ENCODE measurements at places on chromosomes 4 and X. TPM values are rescaled to one million over a fixed set of nuclear protein-coding genes. Genes with fewer than 3 reads are reported as not detected.

SASH3 gene
- total RNA-seq: 166 TPM

ASB11 gene
- total RNA-seq: not detected

DNA sequence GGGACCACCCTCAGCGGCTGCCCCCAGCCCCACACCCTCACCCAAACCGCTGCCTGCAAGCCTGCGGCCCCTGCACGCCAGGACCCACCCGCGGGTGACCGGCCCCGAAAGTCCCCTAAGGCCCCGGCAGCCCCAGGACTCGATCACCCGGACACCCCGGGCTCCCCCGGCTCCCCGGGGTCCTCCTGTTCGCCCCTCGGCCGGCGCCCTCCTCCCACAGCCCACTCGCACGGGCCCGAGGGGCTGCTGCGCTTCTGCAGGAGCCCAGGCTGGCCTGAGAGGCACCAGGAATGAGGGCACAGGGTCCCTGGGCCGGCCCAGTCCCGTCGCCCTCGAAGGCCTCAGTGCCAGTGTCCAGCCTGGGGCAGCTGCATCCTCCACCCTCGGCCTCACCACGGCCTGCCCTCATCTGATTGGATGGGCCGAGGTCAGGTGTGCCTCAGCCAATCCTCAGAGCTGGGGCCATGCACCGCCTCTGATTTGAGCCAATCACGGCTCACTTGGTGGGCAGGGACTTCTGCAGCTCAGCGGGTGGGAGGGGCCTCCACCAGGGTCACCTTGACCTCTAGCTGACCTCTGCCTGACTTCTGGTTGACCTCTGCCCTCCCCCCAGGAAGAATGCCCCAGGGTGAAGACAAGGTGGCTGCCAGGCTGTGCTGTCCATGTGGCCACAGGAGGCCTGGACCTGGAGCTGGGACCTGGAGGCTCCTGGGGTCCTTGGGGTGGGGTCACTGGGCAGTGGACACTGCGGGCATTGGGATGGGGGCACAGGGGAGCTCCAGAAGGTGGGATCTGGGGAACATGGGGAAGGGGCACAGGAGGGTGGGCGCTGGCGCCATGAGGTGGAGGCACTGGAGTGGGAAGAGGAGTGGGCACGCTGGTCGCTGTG lies 97.6 kb upstream of the NKX1-1 start:
- no peak overlapping the region for H3K27ac ChIP-seq
- H3K4me3 ChIP-seq: no peak overlapping the region
- H3K27me3 ChIP-seq: no peaks in the 10 kb centered on the region

DNA sequence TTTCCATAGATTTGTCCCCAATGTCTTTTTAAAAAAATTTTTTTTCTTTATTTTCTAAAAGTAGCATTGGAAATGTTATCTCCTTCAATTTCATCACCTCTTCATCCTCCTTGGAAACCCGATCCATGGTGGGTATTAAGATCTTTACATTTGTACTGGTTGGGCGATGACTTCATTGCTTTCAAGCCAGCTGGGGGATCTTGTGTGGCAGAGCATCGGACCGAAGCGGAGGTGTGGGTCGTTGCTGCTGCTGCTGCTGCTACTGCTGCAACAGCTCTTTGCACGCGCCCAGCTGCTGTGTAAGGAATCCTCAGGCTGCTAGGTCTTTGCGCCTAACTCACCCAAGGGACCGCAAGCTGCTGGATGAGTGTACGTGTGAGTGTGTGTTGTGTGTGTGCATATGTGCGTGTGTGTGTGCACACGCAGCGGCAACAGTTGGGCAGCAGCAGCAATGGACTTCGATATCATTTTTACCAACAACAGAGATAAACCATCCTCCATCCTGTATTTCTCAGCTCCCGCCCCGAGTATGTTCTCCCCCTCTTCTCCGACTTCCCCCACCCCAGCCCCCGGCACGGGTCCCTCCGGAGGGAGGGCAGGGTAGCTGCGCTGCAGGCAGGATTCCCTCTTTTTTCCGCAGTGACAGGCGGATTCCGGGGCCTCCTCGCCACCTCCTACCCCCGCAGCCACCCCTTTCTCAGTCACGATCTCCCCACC lies 768 bp upstream of the CDKL5 start:
- H3K4me1 ChIP-seq: peaks cover 11% of the 10 kb centered on the region
- H3K4me3 ChIP-seq: peak overlapping the region; percentile 81
- DNase-seq: peak; percentile 11
- H3K27ac ChIP-seq: no peak overlapping the region
- H3K27me3 ChIP-seq: peaks cover 13% of the 10 kb centered on the region

- no peak for DNase-seq
- H3K27me3 ChIP-seq: peaks cover 7% of the 10 kb centered on the region
These were observed 192.2 kb downstream of the ADGRA3 start for GRCh38 chr4:22323691-22324090.

DNA sequence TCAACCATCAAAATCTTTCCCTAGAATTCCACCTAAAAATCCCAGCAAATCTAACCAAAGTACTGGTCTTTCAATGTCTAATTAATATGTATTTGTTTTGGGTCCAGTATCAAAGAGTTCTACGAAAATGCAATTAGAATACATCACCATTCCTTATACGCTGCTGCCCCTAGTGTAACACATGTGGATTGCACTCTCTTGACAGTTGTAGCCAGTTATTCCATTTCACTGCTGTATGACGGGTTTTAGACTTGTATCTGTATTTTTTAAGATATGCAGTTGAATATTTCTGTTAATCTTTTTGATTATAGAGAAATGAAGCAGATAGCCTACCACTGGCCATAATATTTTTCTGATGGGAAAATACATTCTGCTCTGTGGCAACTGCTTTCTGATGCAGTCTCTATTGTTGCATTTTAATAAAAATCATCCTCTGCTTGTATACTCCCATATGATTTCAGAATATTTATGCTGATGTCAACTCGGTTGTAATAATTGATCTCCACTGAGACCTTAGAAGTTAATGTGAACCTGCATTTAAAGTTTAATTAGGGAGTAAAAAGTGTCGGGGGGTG lies 17.1 kb upstream of the PAGE2B start:
- peak overlapping the region; percentile 70 for H3K27ac ChIP-seq
- H3K4me1 ChIP-seq: peaks cover 13% of the 10 kb centered on the region
- H3K4me3 ChIP-seq: peak overlapping the region; percentile 91
- peak; percentile 16 for DNase-seq

- no peak overlapping the region for H3K4me3 ChIP-seq
- H3K27me3 ChIP-seq: no peaks in the 10 kb centered on the region
- H3K27ac ChIP-seq: no peak overlapping the region
- H3K36me3 ChIP-seq: peaks cover 1% of the 10 kb centered on the region
These were observed 75.7 kb downstream of the RASL11B start for GRCh38 chr4:52937829-52938228.

GRCh38 chr4:89755220-89755619 lies 81.7 kb downstream of the SNCA start:
- no peak overlapping the region for H3K27ac ChIP-seq
- H3K36me3 ChIP-seq: no peaks in the 10 kb centered on the region
- no peaks in the 10 kb centered on the region for H3K4me1 ChIP-seq
- H3K27me3 ChIP-seq: no peaks in the 10 kb centered on the region

DNA sequence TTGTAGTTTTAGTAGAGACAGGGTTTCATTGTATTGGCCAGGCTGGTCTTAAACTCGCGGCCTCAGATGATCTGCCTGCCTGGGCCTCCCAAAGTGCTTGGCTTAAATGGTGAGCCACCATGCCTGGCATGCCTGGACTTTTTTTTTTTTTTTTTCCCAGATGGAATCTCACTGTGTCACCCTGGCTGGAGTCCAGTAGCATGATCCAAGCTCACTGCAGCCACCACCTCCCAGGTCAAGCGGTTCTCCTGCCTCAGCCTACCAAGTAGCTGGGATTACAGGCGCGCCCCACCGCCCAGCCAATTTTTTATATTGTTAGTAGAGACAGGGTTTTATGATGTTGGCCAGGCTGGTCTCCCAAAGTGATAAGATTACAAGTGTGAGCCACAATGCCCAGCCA lies 8.4 kb downstream of the UBE2K start:
- peak overlapping the region; percentile 21 for H3K4me3 ChIP-seq
- DNase-seq: no peak
- H3K36me3 ChIP-seq: peaks cover 10% of the 10 kb centered on the region

- H3K27ac ChIP-seq: no peak overlapping the region
- no peaks in the 10 kb centered on the region for H3K27me3 ChIP-seq
- no peak for DNase-seq
- H3K4me1 ChIP-seq: peaks cover 5% of the 10 kb centered on the region
These were observed 21.9 kb downstream of the SEC24D start for GRCh38 chr4:118814058-118814457.

- no peaks in the 10 kb centered on the region for H3K4me1 ChIP-seq
- no peak for DNase-seq
- no peak overlapping the region for H3K27ac ChIP-seq
- peaks cover 6% of the 10 kb centered on the region for H3K36me3 ChIP-seq
These were observed 38.8 kb downstream of the SLC34A2 start for GRCh38 chr4:25694466-25694865.

GRCh38 chrX:9676306-9676705 lies 89.3 kb downstream of the GPR143 start:
- peaks cover 21% of the 10 kb centered on the region for H3K36me3 ChIP-seq
- H3K4me1 ChIP-seq: peaks cover 18% of the 10 kb centered on the region
- H3K4me3 ChIP-seq: no peak overlapping the region
- H3K27ac ChIP-seq: no peak overlapping the region

GRCh38 chr4:154435895-154436294 lies 55.7 kb downstream of the DCHS2 start:
- H3K4me3 ChIP-seq: no peak overlapping the region
- no peaks in the 10 kb centered on the region for H3K36me3 ChIP-seq
- H3K27ac ChIP-seq: no peak overlapping the region
- H3K4me1 ChIP-seq: no peaks in the 10 kb centered on the region
- DNase-seq: no peak

DNA sequence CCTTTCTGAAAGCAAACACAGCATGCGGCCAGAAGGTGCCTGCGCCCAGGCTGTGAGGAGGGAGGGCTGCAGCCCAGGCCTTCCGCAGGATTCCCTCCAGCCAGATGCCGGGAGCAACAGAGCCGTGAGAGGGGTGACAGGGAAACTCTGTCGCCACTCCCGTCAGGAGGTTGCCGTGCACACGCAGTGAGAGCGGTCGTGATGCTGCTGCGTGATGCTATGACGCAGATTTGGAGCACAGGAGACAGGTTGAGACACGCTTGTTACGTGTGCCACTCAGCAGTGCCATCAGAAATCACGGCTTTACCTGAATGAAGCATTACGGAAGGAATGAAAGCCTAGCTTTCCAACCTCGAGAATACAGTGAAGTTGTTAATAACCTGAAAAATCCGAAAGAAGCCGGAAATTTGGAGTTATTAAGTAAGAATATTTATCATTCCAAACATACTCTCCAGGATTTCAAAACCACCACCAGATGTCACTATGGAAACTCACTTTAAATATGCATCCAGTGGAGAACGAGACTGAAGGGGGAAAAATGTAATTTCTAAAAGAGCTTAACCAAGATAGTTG lies 54.4 kb downstream of the FAT1 start:
- DNase-seq: no peak
- no peak overlapping the region for H3K4me3 ChIP-seq
- H3K36me3 ChIP-seq: no peaks in the 10 kb centered on the region
- no peak overlapping the region for H3K27ac ChIP-seq

GRCh38 chr4:83113429-83113786 lies 1.1 kb downstream of the PLAC8 start:
- peaks cover 2% of the 10 kb centered on the region for H3K36me3 ChIP-seq
- H3K4me3 ChIP-seq: peak overlapping the region; percentile 93
- no peaks in the 10 kb centered on the region for H3K27me3 ChIP-seq
- peaks cover 59% of the 10 kb centered on the region for H3K4me1 ChIP-seq

DNA sequence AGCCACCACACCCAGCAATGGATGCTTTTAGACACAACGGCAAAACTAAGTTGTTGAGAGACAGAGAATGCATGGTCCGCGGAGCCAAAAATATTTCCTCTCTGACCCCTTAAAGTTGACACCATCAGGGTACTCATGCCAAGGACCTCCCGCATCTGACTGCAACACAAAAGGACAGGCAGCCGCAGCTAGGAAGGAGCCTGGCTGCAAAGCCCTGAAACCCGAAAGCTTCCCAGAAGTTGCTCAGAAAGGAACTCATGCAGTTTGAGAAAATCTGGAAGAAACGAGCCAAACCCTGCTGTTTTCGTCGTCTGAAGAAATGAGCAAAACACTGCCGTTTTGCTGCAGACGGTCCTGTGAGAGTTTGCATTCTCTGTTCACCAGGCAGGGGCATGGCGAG lies 16.5 kb downstream of the DHRSX start:
- H3K27me3 ChIP-seq: no peaks in the 10 kb centered on the region
- no peak overlapping the region for H3K4me3 ChIP-seq
- DNase-seq: no peak
- H3K27ac ChIP-seq: peak overlapping the region; percentile 33

DNA sequence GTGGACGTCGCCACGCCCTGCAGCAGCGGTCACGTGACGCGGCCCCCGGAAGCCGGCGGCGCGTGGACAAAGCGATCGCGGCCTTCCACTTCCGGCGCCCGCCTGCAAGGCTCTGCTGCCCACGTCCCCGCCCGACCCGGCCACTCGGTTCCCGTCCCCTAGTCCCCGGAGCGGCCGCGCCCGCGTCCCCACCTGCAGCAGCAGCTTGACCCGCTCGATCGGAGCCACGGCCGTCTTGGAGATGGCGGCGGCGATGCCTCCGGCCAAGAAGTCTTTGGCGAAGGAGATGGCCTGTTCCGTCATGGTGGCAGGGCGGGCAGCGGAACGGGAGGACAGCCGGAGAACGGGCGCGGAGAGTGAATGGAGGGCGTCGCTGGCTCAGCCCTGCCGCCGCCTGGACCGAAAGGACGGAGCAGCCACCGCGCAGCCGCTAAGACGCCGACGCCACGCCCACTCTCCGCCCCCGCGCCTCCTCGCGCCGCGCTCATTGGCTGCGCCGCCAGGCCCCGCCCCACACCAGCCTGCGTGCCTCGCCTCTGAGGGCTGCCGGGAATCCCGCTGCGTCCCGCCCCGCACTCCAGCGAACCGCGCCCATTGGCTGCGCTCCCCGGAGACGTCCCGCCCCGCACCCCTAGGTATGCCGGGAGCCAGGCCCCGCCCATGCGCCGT lies at the start of gene SLC25A6:
SLC25A6 (minus strand) TSS at position 407 of the 669 bp plus-strand sequence; CDS start at position 303, 104 bp downstream.
- H3K27ac ChIP-seq: peak within 1 kb of the TSS; percentile 95
- peaks cover 42% of the 10 kb centered on the region for H3K36me3 ChIP-seq
- H3K4me3 ChIP-seq: peak within 1 kb of the TSS; percentile 96
- H3K27me3 ChIP-seq: no peaks in the 10 kb centered on the region

GRCh38 chr4:113586072-113586471 lies 175.5 kb downstream of the CAMK2D start:
- peaks cover 37% of the 10 kb centered on the region for H3K4me1 ChIP-seq
- H3K27me3 ChIP-seq: no peaks in the 10 kb centered on the region
- DNase-seq: no peak
- no peak overlapping the region for H3K4me3 ChIP-seq
- H3K27ac ChIP-seq: peak overlapping the region; percentile 30
- H3K36me3 ChIP-seq: peaks cover 17% of the 10 kb centered on the region

DNA sequence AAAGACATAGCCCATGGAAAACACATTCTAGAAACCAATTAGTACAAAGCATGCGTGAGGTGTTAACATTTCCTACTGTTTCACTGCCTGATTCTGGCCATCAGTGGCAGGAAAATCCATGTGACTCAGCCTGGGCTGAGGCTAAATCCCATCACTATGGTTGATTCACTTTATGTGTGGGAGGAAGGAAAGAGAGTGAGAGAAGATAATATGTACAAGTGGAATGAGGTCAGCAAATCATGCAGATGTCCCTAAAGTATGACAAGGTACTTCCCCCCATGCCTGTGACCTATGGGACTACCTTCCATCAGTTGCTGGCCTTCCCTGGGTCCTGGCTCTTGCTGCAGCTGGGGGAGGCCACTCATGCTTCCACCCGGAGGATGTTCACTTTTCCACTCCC lies 64.2 kb upstream of the MAP3K15 start:
- H3K27ac ChIP-seq: no peak overlapping the region
- DNase-seq: no peak
- peaks cover 6% of the 10 kb centered on the region for H3K36me3 ChIP-seq
- H3K4me1 ChIP-seq: peaks cover 45% of the 10 kb centered on the region
- peaks cover 6% of the 10 kb centered on the region for H3K27me3 ChIP-seq
- H3K4me3 ChIP-seq: no peak overlapping the region

GRCh38 chrX:56986138-56986537 lies 9.2 kb downstream of the SPIN3 start:
- H3K4me1 ChIP-seq: peaks cover 15% of the 10 kb centered on the region
- H3K27me3 ChIP-seq: peaks cover 11% of the 10 kb centered on the region
- no peak overlapping the region for H3K27ac ChIP-seq
- H3K4me3 ChIP-seq: no peak overlapping the region
- H3K36me3 ChIP-seq: peaks cover 6% of the 10 kb centered on the region
